ENCODE measurements at places on chromosomes 16 and 17. TPM values are rescaled to one million over a fixed set of nuclear protein-coding genes. Genes with fewer than 3 reads are reported as not detected.

FBXO47 gene
- not detected for total RNA-seq

DRC3 gene
- total RNA-seq, result 0.82 TPM

HID1 gene
- total RNA-seq, result 12.3 TPM

VTN gene
- total RNA-seq, result 1.0 TPM

CDT1 gene
- 12.2 TPM for total RNA-seq

DNA sequence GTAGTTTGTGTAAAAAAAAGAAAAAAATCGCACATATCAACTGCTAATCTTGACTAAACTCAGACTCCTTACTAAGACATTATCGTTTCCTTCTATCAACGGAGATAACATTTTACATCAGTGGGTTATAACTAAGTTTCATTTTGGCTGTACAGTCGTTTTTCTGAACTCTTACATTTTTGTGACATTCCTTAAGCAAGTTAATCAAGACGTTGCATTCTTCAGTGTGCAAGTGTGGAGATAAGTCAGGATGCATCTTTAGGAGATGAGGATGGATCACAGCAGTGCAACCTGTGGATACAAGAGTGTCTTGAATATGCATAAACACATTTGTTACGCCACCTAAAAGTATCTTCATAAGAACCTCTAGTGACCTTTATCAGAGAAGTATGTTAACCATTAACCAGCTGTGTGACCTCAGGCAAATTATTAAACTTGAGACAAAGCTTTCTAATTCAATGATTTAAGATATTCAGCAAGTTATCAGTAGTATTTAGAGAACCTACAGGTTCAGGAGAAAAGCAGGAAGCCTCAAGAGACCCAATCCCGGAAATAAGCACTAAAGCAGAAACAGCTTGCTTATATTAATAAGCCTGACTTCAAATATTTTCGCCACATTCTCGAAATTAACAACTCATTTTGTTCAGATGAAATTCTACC lies 9.4 kb downstream of the CMC2 start:
- DNase-seq, result no peak

DNA sequence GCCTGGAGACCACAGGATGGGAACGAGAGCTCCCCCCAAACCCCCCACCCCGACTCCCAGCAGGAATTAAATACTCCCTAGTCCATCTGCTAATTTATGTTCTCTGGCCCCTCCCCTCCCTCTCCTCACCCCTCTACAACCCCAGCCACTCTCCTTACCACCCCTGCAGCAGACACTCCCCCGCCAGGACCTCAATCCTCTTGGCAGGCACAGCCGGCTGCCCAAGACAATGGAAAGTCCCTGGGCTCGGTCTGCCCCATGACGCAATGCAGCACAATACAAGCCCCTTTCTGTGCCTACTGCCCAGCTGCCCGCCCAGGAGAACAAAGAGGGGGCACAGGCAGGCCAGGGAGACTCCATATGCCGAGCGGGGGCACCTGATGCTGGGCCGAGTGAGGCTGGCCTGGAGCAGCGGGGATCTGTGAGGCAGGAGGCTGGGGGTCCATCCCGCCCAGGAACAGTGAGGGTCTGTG lies 30.3 kb upstream of the CDC42EP4 start:
- peak; percentile 94 for DNase-seq

GRCh38 chr17:8552577-8553320 lies 77.8 kb downstream of the MYH10 start:
- no peak for DNase-seq

DNA sequence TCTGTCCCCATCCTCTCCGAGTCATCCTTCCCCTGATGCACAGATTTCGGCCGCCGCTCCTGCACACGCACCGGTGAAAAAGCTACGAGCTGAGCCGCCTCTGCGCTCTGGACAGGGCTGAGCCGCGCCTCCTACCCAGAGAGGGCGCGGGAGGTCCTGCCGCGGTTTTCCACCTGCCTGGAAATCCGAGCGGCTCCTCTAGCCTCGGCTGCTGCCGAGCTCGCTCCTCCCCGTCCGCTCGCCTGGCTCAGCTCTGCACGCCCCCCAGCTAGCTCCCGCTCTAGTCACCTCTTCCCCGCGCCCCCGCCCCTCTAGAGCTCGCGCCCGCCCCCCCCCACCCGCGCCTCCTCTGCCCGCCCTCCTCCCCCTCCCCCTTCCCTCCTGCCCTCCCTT lies 198 bp upstream of the SHISA9 start:
- peak; percentile 15 for DNase-seq

GRCh38 chr17:57480438-57481196 lies 224.3 kb downstream of the MSI2 start:
- DNase-seq, result peak; percentile 44

- no peak for DNase-seq
These were observed 20.7 kb upstream of the LRRC37A start for GRCh38 chr17:46274238-46274637.

DNA sequence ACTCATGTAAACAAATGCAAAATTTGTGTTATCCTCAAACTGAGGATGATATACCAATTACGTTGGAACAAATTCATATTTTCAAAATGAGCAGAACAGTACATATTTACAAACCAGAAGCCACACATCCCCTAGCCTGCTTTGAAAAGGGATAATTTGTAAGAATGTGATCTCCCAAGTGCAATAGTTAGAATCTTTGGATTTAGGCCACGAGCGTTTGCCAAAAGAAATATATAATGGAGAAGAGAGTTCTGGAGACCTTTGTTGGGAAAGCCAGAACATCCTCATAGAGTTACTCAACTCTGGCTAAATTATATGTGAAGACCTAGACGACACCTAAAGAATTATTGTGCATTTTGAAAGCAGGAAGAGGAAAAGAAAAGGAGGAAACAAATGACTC lies 449.3 kb downstream of the KCNJ2 start:
- DNase-seq, result peak; percentile 42

GRCh38 chr17:54883939-54884338 lies 16.7 kb upstream of the TOM1L1 start:
- DNase-seq, result no peak

GRCh38 chr17:81831563-81831956 lies 1.5 kb downstream of the MCRIP1 start:
- no peak for DNase-seq

GRCh38 chr16:88310796-88311605 lies 71.8 kb upstream of the ZNF469 start:
- peak; percentile 37 for DNase-seq

GRCh38 chr17:17445925-17446665 lies 30.7 kb upstream of the MED9 start:
- peak; percentile 44 for DNase-seq
